ENCODE measurements at places on chromosomes 13 and 19.

DNA sequence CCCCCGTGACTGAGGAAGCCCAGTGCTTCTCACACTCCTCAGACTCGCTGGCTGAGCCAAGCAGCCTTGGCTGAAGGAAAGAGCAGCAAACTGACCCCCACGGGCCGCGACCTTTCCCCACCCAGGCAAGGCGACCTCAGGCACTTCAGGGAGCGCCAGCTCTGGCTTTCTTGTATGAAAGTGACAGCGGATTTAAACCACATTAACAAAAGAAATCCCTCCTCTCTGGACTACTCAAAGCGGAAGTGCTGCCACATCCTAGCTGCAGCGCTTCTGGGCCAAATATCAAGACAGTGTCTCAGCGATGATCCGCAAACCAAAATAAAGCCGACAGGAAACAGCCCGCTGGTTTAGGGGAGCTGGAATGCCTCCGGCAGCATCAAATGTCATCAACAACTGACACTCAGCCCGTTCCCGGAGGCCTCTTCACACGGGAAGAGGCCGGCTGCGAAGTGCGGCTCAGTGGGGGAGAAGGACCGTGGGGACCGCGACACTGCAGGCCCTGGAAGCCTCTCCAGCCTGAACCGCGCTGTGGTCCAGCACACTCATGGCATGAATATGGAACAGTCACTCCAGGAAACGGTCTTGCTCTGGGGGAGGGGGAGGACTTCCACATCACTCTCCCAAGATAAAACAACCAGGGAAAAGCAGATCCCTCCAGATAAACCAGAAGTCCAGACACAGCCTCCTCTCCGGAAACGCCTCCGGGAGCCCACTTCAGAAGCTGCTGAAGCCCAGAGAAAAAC, 1.4 kb downstream of the RASA3 start:
- no peak for DNase-seq

DNA sequence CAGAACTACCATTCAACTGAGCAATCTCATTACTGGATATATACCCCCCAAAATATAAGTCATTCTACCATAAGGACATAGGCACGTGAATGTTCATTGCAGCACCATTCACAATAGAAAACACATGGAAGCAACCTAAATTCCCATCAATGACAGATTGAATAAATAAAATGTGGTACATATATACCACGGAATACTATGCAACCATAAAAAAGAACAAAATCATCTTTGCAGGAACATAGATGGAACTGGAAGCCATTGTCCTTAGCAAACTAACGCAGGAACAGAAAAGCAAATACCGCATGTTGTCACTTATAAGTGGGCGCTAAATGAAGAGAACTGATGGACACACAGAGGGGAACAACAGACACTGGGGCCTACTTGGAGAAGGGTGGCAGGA, 14.1 kb downstream of the RNF113B start:
- no peak for DNase-seq

GRCh38 chr13:93794197-93794885, 567.7 kb downstream of the GPC6 start:
- DNase-seq = no peak

- no peak for DNase-seq
Observed at GRCh38 chr19:892243-892893, 619 bp downstream of the MED16 start.

DNA sequence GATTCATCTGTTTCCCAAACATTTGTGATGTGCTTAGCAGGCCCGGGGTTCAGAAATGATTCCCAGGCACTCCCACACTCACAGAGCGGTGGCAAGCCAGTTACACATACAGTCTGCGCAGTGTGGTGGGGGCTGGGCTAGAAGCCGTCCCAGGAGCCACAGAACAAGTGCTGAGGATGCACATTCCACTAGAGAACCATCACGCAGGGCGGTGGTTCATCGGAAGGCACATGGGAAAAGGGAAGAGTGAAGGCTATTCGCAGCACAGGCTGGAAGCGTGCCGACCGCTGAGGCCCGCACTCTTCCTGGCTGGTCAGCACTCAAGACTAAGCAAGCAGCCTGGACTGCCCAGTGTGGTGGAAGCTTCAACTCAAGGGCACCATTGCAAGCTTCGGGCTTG, 126.3 kb upstream of the SLC7A1 start:
- no peak for DNase-seq

DNA sequence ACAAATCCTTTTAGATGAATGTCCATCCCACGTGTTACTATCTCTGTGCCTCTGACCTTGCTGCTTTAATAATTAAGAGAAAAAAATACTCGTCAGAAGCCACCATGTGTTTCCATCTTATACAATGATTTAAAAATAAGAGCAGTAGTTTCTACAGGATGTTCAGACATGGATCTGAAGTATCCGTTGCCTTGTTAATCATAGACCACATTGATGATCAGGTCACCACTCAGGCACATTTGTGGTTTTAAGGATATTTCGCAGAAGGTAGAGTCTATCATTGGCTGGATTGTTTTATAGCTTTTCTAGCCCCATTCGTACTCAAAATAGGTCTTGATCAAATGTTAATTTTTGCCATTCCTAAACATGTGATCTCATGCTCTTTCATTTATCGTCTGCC, 710.0 kb upstream of the ARGLU1 start:
- DNase-seq = no peak

DNA sequence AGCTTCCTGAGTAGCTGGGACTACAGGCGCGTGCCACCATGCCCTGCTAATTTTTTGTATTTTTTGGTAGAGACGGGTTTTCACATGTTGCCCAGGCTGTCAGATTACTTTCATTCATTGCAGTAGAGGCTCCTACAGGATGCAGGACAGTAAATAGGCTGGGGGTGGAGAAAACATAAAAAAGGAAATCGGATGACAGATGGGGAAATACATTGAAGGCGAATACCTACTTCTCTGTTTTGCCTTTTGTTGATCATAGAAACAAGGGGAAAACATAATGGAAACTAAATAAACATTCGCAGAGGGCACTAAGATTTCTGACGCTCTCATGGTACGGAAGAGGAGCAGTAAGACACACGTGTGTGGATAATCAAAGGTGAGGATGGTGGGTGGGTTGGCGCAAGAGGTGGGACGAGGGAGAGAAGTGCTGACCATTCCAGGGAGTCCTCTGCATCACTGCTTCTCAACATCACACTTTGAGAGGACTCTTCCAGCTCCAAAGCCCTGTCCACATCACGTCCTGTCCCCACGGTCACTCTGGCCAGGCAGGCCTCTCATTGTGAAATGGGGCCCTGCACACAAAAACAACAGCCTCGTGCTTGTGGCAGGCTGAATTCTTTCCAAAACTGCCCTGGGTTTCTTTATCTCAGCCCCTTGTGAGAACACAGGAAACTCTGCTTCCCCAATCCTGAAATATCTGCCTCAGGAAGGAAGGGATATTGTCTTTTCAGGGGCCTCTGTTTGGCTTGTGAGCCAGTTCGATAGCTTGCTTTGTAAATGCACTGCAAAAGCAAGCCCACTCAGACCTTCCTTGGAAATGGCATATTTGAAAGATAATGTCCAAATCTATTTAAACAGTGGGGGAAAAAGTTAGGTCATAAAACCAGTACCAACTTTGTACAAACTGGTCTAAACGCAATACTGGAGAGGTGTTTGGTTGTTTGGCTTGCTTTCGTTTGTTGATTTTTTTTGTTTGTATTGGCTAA, 188.5 kb downstream of the FOXO1 start:
- no peak for DNase-seq

DNA sequence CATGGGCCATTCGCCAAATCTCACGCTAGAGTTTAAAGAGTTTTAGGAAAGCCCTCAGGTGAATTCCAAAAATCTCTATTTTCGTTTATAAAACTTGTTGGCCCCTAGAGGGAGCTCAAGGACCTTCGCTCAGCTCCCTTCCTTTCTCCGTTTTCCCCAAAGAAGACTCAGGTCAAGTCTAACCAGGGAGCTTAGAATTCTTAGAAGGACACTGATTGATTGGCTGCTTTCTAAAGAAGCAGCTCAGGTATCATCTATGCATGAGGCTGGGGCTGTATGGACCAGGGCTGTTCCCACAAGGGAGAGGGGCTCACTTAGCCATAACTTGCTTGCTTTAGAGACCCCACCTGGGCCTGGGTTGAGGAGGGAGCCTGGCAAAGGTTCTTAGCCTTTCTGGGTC, 20.5 kb downstream of the DZIP1 start:
- no peak for DNase-seq

DNA sequence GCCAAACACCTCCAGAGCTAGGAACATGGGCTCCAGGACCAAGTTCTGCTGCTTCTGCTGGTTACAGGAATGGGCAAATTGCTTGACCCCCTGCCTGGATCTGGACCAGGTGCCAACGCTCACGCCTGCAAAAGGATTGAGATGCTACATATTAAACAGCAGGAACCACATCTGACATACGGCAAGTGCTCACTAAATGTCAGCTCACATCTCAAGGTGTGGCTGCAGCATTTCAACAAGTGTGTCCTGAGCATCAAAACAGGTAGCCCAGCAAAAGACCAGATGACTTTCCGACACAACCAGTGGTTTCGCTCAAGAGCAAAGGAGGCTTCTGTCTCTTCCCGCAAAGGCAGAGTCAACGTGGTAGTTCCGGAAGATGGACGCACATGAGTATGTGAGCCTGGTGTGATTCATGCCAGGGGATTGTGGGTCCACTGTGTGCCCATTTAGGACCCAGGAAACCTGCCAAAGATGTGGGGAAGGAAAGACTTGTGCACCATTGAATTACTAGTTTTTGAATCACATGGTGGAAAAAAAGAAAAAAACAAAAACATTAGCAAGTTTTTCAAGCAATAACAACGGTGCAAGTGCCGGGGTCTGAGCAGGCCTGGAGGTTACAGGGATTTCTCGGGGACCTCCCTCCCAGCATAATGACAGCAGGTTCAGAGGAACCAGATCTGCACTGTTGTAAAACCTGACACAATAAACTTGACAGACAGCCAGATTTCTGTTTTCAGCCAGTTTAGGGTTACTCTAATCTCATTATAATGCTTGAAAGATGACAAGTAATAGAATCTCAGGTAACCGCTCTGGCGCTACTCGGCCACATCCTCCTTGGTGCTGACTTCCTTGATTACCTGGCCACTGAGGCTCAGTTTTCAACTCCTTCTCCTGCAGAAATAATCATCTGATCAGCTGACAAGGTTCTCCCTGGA, 77.9 kb downstream of the SOX1 start:
- no peak for DNase-seq

- no peak for DNase-seq
Observed at GRCh38 chr19:15426485-15427349, 7.9 kb upstream of the AKAP8L start.

- DNase-seq = no peak
Observed at GRCh38 chr19:28864577-28865042, 348.3 kb downstream of the UQCRFS1 start.

DNA sequence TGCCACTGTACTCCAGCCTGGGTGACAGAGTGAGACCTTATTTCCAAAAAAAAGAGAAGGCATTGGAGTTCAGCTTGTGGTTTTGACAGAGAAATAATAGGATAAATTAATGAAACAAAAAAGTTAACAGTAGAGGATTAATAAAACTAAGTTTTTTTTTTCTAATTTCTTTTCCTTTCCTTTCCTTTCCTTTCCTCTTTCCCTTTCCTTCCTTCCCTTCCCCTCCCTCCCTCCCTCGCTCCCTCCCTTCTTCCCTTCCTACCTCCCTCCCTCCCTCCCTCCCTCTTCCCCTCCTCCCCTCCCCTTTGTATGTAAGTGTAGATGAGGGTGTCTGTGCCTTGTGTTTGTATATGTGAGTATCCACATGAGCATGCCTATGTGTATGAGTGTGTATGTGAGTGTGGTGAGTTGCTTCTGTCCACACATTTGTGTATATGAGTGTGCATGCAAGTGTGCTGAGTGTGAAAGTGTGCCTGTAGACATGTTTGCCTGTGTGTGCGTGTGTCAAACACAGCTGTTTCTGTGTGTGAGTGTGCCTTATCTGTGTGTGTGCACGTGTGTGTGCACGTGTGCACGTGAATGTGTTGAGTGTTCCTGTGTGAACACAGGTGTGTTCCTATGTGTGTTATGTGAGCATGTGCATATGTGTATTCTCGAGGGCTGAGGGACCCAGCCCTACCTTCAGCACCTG, 12.5 kb upstream of the MZF1 start:
- DNase-seq = no peak

- no peak for DNase-seq
Observed at GRCh38 chr19:49151267-49152118, 3.7 kb downstream of the HRC start.

GRCh38 chr19:51079481-51080110, 3.1 kb downstream of the KLK14 start:
- no peak for DNase-seq

GRCh38 chr13:112818698-112819045, 128.8 kb downstream of the ATP11A start:
- no peak for DNase-seq

- no peak for DNase-seq
Observed at GRCh38 chr13:111904701-111905608, 162.0 kb upstream of the SOX1 start.

GRCh38 chr13:44764302-44764692, 188.2 kb upstream of the TSC22D1 start:
- no peak for DNase-seq

DNA sequence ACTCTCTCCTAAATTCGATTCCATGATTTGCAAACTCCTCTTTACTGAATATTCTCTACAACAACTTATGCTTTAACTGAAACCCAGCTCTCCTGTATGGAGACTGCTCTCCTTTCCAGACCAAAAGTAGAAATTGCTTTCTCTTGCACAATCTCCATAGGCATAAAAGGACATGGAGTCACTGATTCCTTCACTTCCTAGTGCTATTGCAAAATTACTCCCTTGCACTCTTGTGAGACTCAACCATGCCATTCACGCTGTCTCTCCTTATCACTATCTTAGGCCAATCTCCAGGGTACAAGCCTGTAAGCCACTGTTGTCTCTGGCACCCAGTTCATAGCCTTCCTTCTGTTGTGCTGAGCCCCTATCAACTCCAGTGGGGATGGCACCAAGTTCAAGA, 30.6 kb downstream of the SERPINE3 start:
- DNase-seq = no peak

DNA sequence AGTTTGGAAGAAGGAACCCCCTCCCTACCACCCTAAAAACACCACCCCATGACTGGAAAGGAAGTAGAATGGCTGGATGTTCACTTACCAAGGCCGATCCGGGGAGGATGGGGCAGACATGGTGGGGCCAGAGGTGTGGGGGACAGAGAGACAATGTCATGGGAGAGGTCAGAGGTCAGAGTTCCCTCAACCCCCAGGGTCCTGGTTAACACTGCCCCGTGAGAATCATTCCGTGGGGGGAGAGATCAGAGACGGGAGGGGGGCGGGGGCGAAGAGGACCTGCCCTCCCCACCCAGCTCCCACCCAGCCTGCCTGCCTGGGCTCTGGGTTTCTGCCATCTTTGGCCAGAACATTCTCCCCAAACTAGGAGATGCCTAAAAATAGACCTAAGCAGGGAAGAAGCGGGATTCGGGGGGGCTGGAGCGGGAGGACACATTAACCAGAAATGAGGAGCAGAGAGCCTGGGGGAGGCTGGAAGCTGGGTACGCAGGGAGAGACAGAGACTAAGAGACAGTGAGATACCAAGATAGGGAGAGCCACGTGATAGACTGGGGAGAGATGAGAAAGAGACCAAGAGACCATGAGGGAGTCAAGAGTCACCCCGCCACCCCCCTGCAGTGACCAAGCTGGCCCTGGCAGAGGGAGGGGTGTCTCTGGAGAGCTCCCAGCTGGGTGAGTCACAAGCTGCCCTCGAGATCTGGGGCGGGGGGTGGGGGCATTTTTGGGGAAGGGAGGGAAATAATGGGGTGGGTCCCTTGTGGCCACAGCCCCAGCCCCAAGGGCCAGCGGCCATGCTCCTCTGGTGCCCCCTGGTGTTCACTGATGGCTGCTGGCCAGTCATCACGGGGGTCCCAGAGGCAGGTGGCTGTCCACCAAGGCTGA, 6.1 kb upstream of the KANK2 start:
- DNase-seq = no peak

GRCh38 chr13:32538143-32538620, 413 bp downstream of the N4BP2L2 start:
- DNase-seq = peak; percentile 17
